ENCODE measurements at places on chromosomes 5 and 9.

GRCh38 chr9:100725371-100725770 is 147.5 kb downstream of the CAVIN4 start:
- DNase-seq = no peak

DNA sequence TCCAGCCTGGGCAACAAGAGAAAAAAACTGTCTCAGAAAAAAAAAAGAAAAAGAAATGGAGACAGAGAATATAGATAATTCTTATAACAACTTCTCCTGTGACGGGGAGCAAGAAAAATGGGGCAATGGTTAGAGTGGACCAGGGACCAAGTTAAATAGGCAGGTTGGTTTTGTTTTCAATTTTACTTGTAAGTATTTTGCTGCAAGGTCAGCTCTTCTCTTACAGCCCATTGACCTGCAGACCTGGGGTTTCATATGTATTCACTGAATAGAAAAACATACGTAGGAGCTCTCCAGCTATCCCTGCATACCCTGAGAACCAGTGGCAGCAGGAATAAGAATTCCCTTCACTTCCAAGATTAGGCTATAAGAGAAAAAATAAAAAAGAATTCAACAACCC is 29.2 kb upstream of the IL13 start:
- no peak for DNase-seq

DNA sequence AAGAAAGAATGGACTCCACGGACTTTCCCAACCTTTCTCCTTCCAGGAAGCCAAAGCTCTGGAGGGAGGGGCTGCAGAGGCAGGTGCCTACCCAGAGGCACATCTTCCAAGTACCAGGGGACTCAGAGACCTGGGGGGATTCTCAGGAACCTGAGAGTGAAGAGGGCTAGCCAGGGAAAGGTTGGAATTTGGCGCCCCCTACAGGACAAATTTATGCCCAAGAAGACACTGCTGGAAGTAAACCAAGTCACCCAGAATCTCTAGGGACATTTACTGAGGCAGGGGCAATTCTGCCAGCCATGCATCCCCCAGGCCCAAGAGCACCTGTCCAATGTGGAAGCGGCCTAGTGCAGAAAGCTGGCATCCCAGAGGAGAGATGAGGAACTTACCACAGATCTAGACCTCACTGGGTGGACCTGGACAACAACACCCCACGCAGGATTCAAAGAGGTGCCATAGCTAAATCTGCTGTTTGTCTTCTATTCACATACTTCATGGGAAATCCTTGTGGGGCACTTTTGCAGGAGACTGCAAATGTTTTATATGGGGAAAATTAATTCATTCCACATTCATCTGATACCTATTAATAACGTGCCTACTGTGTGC is 25.9 kb upstream of the IDNK start:
- DNase-seq = peak; percentile 11

DNA sequence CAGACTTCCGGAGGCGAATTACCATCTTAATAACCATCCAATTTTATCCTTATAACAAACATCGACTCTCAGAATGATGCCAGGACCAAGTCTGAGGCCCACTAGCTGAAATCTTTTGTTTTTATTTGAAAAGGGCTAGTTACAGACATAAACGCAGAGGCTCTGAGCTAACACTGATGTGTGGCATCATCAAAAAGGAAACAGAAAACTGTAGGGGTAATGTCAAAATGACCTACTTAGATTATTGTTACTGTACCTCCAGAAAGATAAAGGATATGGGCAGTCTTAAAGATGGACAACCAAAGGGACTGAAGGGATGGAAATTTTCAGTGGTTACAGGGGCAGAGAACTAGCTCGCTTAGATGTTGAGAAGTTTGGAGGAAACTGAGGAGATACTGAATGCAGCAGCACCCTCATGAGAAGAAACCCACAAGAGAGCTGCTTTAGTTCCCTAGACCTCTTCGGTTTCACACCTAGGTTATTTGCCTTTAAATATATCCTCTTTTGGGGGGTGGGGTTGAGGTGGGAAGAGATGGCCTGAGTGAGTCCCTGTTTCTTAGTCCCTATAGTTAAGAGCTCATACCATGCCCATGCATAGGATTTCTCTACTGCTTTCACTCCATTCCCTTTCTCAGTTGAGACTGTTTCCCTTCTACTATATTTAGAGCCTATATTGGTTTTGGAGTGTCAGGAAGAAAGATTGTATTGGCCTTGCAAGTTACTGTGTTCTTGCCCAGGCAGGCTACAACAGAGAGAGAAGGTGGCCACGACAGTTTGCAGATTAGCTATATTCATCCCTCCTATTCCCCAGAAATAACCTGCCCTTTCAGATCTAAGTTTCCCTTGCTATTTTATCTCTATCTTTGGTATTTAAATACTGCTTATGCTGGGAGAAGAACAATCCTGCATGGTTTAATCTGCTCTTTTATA is 320.4 kb upstream of the EFNA5 start:
- DNase-seq = no peak

GRCh38 chr5:167918184-167918812 is 373.1 kb upstream of the WWC1 start:
- DNase-seq = no peak
